Activated CD8-positive, alpha-beta memory T cell treated with anti-CD3 and anti-CD28 coated beads for 1 hour (primary cell): ENCODE measurements at places on chromosomes 6 and 20.

DNA sequence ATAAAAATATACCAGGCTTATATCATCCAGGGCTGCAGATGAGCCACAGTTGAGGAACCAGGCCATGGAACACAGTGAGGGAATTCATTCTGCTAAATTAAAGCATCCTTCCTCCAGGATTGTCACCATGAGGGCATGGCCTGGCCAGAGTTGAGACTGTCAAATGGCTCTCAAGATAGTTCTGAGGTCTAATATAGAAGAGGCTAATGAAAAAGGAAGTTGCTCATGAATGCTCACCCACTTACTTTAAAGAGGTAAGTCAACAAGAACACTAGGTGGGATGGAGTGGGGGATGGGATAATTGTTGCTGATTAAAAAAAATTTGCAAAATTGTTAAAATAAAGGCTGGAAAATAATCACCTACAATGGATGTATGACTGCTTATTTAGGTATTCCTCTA is 72.0 kb upstream of the GCM1 start:
- no peak for DNase-seq

DNA sequence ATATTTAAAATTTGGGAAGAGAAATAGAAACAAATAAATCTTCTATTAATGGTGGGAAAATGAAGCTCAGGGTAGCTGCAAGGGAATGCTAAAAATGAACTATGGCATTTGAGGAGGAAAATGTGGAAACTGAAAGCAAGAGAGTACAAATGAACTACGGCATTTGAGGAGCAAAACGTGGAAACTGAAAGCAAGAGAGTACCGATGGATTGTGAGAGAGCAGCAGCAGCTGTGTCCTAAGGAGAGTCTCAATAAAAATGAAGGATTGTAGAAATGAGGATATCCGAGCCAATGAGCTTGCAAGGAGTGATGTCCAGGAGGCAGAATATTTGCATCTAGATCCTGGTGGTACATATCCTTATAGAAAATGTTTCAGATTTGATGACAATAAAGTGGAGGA is 547.1 kb upstream of the ZNF337 start:
- no peak for DNase-seq

- DNase-seq: no peak
Measured at GRCh38 chr6:130020073-130020906, 1.9 kb downstream of the L3MBTL3 start.

DNA sequence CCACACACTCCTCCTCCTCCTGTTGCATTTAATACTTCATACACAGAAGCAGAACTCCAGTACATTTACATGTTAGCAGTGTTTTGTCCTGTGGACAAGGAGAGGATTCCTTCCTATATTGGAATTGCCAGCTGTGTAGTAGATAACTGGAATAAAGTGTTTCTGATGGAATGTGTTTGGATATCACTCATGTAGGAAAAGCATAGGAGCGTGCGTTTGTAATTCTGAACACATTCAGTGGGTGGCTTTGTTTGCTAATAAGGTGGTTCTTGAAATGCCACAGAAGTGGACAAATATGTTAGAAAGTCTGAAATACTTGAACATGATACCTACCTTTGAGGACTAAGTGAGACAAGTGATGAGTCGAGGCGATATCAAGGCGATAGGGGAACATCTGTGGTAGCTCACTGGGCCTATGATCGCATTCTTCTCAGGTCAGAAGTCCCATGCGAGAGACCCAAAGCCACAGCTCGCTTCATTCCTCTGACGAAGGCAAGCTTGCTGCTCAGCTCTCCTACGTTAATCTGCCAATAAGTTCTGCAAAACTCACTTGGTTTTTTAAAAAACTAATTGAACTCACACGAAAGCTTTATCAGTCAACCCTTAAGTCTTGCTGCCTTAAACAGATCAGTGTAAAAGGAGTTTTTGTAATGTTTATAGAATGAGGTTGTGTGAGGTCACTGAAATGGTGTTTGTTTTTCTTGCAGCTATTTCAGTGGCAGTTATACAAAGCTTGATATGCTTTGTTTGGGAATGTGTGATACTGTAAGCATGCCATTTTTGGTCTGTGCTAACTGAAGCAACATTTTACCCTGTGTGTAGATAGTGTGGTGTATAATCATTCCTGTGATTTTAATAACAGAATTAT is 159.9 kb downstream of the SOX4 start:
- DNase-seq: no peak

DNA sequence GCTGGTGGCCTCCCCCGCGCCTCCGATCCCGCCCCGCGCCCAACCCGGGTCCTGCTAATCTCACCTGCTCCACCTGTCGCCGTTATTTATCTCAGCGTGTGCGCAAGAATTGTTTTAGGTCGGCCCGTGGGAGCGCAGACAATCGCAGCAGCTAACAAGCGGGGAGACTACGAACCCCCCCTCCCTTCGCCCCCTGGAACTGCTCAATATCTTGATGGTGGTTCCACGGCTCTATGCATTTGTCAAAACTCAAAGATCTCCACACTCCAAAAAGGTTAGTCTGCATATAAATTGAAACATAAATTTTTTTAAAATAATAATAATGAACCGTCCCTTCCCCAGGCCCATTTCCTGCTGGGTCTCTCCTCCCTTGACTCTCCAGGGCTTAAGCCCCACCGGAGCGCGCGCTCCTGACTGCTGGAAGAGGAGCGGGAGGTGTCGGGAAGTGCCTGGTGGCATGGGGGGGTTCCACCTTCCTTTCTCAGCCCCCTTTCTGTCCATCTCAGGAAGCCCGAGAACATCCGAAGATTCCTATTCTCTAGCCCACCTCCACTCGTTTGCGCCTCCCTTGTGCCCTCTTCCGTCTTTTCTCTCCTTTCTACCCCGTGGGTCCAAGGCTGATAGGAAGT is 1.6 kb upstream of the MDGA1 start:
- no peak for DNase-seq
